Cerebellum (tissue), 4 donors: ENCODE measurements at places on chromosomes 6 and 20. TPM values are rescaled to one million over a fixed set of nuclear protein-coding genes. Genes with fewer than 3 reads are reported as not detected.

Gene NFS1
- total RNA-seq, result 27.2 TPM

DNA sequence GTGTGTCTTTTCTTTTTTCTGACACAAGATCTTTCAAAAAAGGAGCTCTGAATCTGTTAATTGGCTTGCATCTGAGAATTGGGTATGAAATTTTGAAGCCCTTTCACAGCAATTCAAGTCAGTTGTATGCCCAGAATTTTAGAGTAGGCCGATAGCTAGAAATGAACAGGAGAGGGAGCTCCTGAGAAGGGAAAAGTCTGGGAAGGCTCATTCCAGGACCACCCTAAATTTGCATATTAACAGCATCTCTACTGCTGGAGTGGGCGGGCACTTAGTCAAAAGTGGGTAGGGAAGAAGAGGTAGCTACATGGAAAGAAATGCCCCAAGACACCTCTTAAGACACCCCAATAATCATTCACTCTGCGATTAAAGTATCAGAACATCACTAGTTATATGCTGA is 928.3 kb downstream of the TBC1D32 start:
- no peak for DNase-seq

DNA sequence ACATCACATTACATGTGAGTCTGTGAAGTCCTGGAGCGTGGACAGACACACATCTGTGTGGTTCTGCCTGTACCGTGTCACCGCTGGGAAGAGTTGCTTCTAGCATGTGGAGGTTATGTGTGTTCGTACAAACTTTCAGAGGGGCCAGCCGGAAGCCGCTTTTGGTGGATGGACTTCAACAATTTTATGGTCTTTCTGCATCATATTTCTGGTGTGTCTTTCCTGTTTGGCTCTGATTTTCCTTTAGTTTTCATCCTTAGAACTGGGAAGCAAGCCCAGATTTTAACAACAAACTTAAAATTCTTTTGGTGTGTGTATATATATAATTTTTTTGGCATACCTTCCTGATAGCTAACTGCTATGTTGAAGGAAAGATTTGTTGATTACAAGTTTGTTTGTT is 71.2 kb downstream of the TIAM2 start:
- no peak for DNase-seq

Gene LATS1
- 41.4 TPM for total RNA-seq

Gene LY86
- 2.6 TPM for total RNA-seq

DNA sequence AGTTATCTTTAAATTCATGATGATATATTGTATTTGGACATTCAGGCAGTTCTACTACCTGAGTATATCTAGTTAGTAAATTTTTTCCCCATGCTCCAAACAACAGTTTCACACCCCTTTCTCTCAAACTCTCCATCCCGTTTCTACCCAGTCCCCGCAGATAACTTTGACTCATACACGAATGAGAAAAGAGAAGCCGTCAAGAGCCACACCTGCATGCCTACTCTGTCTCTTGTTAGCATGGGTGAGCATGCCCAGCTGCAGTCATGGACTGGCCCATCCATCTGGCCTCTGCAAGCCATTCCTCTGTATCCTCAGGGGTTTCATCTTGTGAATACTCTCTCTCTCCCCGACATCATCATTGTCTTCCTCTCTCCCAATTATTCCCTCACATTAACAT is 41.5 kb downstream of the MYB start:
- DNase-seq, result no peak

DNA sequence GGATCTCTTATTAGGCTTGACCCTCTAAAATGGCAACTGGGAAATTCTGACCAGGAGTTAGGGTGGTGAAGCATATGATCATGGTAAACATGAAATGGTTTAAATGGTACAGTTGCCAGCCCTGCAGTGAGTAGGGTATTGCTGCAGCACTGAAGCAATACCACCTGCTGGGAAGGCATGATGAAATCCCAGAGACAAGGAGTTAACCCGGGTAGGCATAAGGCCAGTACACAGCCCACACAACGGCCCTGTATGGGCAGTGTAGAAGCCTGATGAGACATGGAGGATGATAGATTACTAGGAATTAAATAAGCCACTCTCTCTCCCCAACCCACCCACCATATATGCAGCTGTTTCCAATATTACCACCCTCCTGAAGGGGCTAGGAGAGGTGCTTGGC is 197.4 kb upstream of the MOCS1 start:
- DNase-seq, result no peak

Gene MOCS3
- total RNA-seq, result 5.5 TPM

- no peak for DNase-seq
These were observed 1.1 kb downstream of the SYNJ2 start for GRCh38 chr6:157982563-157983405.

Gene TRIM15
- total RNA-seq, result not detected

Gene GSTA4
- total RNA-seq, result 84.5 TPM

Gene ITPR3
- total RNA-seq, result 5.2 TPM

DNA sequence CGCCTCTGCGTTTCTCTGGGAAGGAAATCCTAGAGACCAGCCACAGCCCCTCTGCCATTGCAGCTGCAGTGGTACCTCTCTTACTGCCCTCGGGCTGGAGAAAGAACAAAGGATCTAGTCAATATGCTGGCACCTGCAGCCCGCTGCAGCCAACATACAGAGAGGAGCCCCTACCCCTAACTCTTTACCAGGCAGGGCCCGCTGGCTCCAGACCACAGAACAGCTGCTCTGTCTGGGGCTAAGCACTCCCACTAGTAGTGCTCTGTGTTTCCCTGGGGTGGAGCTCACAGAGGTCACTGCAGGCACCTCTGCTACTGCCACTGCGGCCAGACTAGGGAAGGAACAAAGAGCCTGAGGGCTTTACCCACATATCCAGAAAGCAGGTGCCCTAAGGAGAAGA is 93.8 kb upstream of the IMPG1 start:
- no peak for DNase-seq

Gene PACSIN1
- total RNA-seq, result 4.3 TPM
